ENCODE measurements at places on chromosomes 12 and 14.

- DNase-seq = no peak
Observed at GRCh38 chr12:106097011-106097410, 41.7 kb downstream of the NUAK1 start.

GRCh38 chr14:88476214-88476774 is 78.5 kb downstream of the PTPN21 start:
- DNase-seq = no peak

DNA sequence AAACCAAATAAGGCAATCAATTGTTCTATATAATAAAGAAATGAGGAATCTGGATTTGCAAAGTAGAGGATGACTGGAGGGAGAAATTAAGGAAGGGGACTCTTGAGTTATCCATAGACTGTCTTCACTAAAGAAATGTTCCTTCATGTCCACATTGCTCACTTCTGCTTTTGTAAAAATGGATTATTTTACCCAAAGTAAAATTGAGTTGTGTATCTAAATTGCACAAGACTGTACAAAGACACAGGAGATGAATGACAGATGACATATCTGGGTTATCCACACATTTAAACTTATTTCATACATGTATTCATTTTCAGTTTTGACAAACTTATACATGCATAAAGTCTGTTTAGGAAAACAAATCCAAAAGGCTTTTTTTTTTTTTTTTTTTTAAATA is 11.3 kb downstream of the ATP2B1 start:
- DNase-seq = no peak

- DNase-seq = no peak
Observed at GRCh38 chr12:51021694-51022093, 4.5 kb downstream of the SLC11A2 start.

GRCh38 chr12:102009796-102010195 is 52.0 kb downstream of the WASHC3 start:
- DNase-seq = no peak

GRCh38 chr14:72686101-72686500 is 207.8 kb downstream of the DPF3 start:
- DNase-seq = no peak

DNA sequence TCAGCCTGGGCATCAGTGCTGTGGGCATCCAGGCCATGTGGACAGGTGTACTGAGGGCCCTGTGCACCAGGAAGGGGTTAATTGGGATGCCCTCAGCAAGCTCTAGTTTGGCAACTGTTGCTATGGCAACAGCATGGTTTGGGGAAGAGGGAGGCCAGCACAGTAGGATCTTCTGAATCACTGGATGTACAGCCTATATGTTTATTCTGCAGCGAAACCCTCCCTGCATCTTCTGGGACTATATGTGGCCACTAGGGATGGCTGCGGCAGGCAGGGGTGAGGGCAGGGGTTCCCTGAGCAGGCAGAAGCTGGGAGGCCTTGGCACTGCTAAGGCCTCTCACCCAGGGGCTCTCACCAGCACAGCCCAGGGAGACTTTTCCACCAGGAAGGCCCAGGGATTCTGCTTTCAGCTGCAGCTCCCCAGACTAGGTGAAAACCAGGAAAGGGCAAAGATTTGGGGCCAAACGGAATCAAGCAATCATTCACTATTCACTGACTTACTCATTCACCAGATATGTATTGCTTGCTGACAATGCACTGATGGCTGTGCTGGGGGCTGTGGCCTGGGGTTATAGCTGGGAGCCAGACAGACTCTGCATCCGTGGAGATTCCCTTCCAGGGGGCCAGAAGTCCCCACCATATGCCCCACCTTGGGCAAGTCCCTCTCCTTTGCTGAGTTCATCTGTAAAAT is 42.8 kb downstream of the IRF2BPL start:
- DNase-seq = no peak

- DNase-seq = no peak
Observed at GRCh38 chr14:69658664-69659261, 47.4 kb downstream of the SUSD6 start.

DNA sequence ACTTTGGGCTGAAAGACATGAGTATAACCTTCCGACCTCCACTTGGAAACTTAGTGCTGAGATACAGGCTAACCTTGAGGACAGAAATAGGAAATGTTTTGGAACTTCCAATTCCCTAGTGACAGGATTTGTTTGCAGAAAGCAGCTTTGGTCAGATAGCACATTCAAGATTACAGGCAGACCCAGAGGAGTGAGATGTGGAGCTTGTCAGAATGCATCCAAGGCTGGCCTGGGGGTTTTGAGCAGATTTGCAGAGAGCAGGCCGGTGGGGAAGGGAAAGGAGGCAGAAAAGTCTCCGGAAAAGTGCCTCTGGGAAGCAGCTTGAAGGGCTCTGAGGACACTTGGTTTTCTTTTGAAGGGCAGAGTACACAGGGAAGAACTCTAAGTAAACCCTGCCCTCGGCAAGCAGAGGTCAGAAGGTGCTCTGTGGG is 180.3 kb downstream of the ETV6 start:
- DNase-seq = no peak

DNA sequence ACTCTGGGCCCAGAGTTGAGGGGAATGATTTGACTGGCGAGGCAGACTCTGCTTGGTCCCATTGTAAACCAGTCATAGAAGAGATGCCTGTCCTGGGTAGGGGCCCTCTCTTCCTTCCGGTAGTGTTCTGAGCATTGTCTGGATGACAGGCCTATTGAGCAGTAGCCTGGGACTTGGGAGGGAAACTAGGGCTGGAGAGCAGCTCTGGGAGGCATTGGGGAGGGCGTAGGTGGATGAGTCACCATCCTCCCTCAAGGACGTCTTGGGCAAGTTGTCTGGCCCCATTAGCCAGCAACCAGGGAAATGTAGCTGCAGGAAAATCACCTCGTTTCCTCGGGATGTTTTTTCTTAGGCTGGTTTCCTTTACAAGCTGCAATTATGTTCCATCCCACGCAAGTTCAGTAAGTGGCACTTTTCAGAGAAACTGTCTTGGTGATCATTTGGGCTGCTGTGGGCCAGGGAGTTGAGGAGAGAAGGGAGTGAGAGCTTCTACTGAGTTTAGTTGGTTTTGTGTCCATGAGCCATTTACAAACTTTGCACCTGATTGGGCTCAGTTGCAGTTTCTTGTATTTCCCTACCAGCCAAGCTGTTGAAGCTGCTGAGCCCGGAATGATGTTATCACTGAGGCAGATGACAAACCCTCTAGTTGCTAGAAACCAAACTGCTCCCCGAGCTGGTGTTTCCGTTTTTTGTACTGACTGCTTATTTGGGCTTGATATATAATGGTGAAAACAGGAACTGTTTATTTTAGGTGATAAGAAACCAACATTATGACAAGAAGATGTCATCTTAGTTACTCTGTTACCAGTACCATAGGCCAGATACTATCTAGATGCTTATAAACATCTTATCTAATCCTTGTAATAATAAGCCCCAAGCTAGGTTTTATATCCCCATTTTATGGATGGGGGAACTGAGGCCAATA is 147.6 kb downstream of the CHST11 start:
- no peak for DNase-seq

GRCh38 chr12:33825442-33825841 is 196.9 kb upstream of the ALG10 start:
- no peak for DNase-seq

GRCh38 chr12:113587720-113588119 is 116.0 kb upstream of the LHX5 start:
- no peak for DNase-seq

DNA sequence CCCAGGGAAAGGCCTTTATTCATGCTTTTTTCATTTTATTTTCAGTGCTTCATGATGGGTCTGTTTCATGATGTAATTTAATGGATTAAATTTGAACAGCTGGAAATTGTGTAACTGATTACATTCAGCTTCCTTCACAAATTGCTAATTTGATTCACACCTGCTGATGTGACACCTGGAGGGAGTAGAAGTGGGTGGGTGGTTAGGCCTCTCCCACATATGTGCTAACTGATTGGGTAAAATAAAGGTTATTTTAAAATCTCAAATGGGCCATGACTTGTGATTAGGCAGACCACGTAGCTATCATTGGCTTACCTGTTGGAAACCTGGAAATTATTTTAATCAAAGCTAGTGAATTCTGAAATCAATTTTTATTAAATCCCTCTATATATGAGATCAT is 142.1 kb downstream of the GXYLT1 start:
- DNase-seq = no peak

- DNase-seq = no peak
Observed at GRCh38 chr14:55547650-55548315, 32.2 kb upstream of the KTN1 start.

- DNase-seq = no peak
Observed at GRCh38 chr14:100403105-100403504, 80.0 kb downstream of the SLC25A47 start.

- no peak for DNase-seq
Observed at GRCh38 chr12:107469011-107469410, 216.6 kb upstream of the PWP1 start.

DNA sequence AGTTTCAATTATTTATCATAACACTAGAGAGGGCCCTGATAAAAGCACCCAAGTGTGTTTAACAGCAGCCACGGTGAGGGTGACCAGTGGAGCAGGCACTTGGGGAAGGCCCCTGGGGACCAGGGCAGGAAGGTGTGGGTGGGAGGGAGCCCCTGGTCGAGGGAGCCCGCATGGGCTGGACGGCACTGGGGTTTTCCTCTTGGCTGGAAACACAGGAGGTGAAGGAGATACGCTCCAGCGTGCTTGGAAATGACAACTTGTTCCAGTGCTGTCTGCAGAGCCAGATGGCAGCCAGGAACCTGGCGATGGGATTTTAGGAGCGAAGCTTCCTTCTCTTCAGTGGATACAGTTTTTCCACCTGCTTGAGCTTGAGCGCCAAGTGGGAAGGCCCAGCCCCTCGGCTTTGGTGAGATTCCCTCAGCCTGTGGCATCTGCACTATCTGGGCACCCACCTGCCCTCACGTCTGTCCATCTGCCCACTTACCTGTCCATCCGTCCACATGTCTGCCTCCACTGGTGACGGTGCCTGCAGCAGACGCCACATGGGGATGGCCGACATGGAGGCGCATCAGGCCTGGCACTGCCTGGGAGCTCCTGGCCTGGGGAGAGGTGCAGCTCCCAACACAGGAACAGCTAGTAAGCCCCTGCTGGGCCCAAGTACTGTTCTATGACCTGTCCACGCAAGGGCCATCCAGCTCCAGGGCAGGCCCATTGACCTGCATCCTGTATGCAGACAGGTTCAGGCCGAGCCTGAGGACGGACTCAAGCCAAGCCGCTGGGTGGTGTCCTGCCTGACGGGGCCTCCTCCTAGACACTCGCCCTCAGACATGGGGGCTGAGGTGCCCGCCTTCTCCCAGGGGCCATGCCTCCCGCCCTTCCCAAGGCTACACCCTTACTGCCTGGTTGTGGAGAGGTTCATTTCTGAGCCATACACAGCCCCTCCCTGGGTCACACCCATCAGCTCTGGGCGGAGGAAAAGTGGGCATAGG is 192.2 kb upstream of the C14orf180 start:
- no peak for DNase-seq

DNA sequence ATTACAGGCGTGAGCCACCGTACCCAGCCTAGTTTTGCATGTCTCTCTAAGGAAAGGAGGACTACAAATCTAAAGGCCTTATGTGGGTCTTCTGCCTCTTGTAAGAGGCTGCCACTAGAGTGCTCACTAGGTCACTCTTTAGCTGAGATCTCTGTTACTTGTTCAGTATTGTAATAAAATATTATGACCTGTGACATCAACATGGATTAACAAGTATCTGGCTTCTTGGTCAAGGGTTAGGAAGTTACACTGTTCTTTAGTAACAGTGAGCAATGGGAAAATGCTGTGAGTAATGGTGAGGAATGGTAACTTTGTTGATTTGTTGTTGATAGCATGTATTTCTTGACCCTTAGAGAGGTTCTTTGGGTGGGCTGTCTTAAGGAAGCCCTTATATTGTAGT is 50.5 kb downstream of the ERC1 start:
- DNase-seq = no peak

GRCh38 chr14:33777681-33778080 is 173.2 kb downstream of the EGLN3 start:
- no peak for DNase-seq

DNA sequence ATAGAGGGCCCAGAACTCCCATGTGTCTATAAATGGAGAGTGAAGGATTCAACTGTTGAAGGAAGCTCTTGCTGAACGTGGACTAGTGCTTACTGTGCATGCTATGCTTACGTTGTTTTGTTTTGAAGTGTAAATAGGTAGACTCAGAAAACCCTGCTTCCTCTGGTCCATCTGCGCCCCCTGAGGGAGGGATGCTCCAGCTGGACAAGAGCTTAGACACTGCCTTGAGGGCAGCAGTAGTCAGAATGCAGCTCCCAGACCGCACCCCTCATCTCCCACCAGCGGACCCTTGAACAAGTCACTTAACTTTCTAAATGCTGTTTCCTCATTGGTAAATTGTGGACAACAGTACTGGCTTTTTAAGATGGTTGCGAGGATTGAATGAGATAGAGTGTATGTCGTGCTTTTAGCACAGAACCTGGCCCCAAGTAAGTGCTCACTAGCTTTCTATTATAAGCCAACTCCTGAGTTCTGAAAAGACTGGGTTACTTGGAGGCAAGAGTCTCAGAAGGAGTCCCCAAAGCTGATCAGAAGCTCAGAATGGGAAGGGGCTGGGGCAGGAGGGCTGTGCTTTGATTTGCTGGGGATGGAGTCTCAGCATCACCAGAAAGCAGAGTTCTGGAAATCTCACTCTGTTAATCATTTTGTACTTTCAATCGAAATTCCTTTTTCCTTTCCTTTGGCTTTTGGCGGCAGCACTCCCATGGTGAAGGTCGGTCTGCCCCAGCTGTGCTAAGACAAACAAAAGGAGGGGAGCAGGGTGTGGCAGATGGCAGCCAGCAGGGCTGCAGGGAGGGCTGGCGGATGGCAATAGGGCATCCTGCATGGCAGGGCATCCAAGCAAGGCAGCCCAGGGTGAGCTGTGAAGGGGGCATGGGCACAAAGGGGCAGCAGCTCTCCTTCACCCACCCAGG is 15.6 kb downstream of the AGAP2 start:
- DNase-seq = no peak

DNA sequence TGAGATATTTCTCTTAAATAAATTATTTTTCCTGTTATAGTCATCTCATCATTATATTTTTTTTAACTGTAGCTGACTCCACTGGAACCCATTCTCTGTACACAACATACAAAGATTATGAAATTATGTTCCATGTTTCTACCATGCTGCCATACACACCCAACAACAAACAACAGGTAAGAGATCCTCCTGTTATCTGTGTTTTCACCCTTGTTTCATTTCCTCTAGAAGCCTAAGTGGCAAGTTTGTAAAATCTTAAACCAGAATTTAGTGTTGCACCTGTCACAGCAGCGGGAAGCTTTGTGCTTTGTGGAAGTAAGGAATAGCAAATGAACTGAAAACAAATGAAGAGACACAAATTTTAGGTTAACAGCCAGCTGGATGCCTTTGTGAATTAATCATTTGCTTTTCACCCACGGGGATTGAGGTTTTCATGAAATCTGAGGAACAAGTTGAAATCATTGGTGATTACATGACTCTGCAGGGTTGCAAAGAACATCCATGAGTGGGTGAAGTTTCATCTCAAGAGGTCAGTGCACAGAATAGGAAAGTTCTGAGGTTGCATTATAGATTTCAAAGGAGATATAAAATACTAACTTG is 273.9 kb upstream of the RGS6 start:
- DNase-seq = no peak

DNA sequence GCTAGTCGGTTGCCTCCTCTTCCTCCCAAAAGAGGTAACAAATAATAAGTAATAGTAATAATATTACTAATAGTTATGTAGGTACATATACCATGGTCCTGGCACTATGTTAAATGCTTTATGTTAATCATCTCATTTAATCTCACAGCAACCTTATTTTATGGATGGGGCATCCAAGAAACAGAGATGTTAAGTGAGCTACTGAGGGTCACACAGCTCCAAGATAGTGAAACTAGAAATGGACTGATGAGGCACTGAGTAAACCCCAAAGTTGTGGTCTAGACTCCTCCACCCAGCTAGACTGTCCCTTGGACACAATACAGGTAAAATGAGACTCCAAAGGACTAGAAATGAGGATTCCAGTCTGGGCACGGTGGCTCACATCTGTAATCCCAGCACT is 15.1 kb downstream of the ZFHX2 start:
- DNase-seq = no peak

Measured in C1 segment of cervical spinal cord (tissue), 14 donors.